ENCODE measurements at places on chromosomes 2 and 18. TPM values are rescaled to one million over a fixed set of nuclear protein-coding genes. Genes with fewer than 3 reads are reported as not detected.

DHRS9 gene
- 2.4 TPM for total RNA-seq

- no peak overlapping the region for H3K4me3 ChIP-seq
- DNase-seq, result no peak
- H3K27ac ChIP-seq, result peak overlapping the region; percentile 82
- no peaks in the 10 kb centered on the region for H3K36me3 ChIP-seq
These were observed 93.3 kb downstream of the RNF144A start for GRCh38 chr2:7010391-7011054.

DNA sequence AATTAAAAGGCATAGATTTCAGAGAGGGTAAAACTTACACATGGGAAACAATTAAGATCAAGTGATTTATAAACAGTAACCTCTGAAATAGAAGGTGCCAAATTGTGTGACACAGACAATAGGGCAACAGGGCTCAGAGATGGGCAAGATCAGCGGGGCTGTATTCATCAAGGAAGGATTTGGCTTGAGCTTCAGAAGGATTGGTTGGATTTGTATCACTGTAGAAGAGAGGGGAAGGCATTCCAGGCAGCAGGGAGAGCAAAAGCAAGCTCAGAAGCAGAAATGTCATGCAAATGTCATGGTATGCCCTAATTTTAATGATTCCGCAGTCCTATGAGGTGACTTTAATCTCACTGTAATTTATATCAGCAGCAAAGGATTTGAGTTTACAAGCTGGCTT lies 415.0 kb upstream of the NRP2 start:
- no peaks in the 10 kb centered on the region for H3K4me1 ChIP-seq
- no peaks in the 10 kb centered on the region for H3K27me3 ChIP-seq
- H3K27ac ChIP-seq, result no peak overlapping the region
- no peak overlapping the region for H3K4me3 ChIP-seq

GRCh38 chr2:119760237-119760955 lies 674 bp downstream of the PTPN4 start:
- peak overlapping the region; percentile 94 for H3K4me3 ChIP-seq
- H3K27me3 ChIP-seq, result no peaks in the 10 kb centered on the region
- peak; percentile 62 for DNase-seq
- H3K27ac ChIP-seq, result peak overlapping the region; percentile 93
- peaks cover 6% of the 10 kb centered on the region for H3K4me1 ChIP-seq

DNA sequence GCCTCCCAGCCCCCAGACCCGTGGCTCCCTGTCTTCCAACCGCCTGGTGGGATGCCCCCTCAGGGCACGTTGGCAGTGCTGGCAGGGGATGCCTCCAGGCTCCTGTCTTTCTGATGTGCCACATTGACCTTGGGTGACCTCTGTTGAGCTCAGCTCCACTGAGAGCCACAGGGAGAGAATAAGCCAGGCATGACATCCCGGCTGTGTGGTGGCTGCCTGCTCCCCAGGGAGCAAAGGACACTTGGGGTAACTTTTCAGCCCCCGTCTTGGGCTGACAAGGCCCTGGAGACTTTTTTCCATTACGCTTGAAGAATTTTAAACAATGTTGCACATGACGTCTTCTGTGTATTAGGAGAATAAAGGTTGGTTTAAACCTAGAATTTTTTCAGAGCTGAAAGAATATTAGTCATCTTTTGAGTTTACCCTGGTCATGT lies 246.0 kb downstream of the TSN start:
- no peaks in the 10 kb centered on the region for H3K27me3 ChIP-seq
- H3K4me1 ChIP-seq, result no peaks in the 10 kb centered on the region
- no peak overlapping the region for H3K4me3 ChIP-seq
- no peak for DNase-seq
- no peaks in the 10 kb centered on the region for H3K36me3 ChIP-seq
- H3K27ac ChIP-seq, result no peak overlapping the region

- H3K27ac ChIP-seq, result no peak overlapping the region
- H3K27me3 ChIP-seq, result no peaks in the 10 kb centered on the region
- no peak for DNase-seq
- no peaks in the 10 kb centered on the region for H3K36me3 ChIP-seq
These were observed 653.4 kb upstream of the FSHR start for GRCh38 chr2:49807689-49808088.

DNA sequence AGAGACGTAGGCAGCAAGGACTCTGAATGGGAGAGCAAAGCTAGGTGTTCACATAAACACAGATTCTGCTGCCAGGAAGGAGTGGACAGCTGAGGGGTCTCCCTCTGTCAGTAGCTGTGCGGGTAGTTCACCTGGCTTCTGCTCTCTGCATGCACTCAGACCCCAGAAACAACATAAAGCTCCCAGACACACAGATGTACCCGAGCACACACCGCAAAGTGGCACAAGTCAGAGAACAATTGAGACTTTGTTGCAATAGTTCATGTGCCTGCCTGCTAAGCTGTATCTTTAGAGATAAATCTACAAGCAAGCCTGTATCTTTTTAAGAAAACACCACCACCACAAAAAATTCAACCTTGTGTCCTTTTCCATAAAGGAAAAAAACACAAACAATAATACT lies 420.0 kb upstream of the ST6GAL2 start:
- H3K4me3 ChIP-seq, result no peak overlapping the region
- H3K27me3 ChIP-seq, result no peaks in the 10 kb centered on the region
- peaks cover 2% of the 10 kb centered on the region for H3K4me1 ChIP-seq
- peak; percentile 71 for DNase-seq
- no peaks in the 10 kb centered on the region for H3K36me3 ChIP-seq

- H3K36me3 ChIP-seq, result no peaks in the 10 kb centered on the region
- no peaks in the 10 kb centered on the region for H3K27me3 ChIP-seq
- peak; percentile 28 for DNase-seq
- no peak overlapping the region for H3K27ac ChIP-seq
- peaks cover 1% of the 10 kb centered on the region for H3K4me1 ChIP-seq
These were observed 16.2 kb downstream of the TANC1 start for GRCh38 chr2:158984604-158985135.

DNA sequence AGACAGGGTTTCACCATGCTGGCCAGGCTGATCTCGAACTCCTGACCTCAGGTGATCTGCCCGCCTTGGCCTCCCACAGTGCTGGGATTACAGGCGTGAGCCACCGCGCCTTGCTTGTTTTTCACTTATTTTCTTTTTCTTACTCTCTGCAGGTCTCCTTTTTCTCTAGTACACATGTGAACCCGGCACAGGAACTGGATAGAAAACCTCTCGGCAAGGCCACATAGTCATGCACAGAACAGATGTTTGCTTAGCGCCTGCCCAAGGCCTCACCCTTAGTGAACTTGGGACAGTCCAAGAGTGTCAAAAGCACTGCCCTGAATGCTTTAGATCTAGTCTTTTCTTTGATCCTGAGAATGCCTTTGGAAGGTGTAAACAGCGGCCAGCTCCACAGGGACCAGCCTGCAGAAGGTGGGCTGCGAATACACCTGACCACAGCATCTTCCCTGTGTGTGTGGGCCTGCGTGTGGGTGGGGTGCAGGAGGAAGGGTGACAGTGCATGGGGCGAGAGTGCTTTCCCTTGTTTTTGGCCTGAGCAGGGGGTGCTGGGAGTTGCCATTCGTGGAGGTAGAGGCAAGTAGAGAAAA lies 27.0 kb downstream of the IMPA2 start:
- no peak for DNase-seq
- H3K36me3 ChIP-seq, result no peaks in the 10 kb centered on the region
- no peak overlapping the region for H3K27ac ChIP-seq

DNA sequence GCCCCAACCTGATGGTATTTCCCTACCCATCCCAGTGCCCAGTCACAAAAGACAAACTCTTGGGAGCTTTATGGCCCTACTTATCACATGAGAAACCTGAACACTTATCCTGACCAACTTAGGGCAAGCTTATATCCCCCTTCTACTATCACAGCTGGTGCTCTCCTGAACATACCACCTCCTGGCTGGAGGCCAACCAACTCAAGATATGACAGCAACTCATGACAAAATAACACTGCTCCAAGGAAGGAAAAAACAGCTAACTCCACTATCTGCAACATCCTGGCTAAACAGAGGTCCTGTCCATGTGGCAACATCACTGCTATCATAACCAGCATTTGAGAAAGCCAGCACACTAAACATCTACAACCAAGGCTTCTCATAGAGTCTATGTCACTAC lies 20.9 kb upstream of the CLASP1 start:
- no peaks in the 10 kb centered on the region for H3K36me3 ChIP-seq
- no peak overlapping the region for H3K27ac ChIP-seq
- H3K27me3 ChIP-seq, result no peaks in the 10 kb centered on the region
- DNase-seq, result no peak

GRCh38 chr2:111975819-111976218 lies 77.4 kb downstream of the MERTK start:
- no peak for DNase-seq
- no peaks in the 10 kb centered on the region for H3K36me3 ChIP-seq
- no peak overlapping the region for H3K27ac ChIP-seq
- H3K4me3 ChIP-seq, result no peak overlapping the region
- no peaks in the 10 kb centered on the region for H3K27me3 ChIP-seq

DNA sequence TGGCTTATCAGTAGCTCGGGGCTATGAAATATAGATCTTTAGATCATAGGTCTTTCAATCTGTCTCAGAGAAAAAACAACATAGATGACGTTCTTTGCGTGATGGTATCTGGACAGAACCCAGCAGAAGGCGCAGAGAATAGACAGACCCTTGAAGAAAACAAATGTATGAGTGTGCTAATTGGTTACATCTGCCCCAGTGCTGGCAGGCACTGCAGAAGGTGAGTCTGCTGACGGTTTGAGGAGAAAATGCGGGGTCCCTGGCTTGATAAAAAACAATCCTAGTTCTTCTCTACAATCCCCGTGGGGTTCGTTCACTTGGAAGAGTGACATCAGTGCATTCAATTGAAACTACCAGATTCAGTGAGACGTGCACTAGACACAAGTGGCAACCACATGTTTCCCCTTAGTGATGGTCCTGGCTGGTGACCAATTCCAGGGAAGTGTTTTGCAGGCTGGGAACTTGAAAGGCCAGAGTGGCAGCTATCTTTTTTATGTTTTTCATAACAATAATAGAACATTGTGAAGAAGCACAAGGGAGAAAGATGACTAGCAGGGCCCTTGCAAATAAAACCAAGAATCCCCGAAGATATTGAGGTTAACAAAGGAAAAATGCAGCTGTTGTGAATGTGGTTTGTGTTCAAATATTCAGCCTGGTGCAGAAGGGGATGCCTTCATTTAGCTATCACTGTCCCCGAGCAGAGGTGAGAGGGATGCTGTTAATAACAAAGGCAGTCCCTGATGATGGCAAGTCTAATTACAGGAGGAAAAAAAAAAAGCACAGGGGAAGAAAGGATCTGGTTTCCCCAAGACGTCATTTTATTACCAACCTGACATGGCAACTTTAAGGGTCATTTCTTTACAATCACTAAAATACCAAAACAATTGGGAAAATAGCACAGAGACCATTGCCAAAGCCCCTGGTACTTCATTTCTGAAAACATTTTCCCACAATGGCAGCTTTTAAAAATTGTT lies 337.6 kb upstream of the FIGN start:
- H3K27ac ChIP-seq, result no peak overlapping the region
- no peak overlapping the region for H3K4me3 ChIP-seq
- no peaks in the 10 kb centered on the region for H3K4me1 ChIP-seq
- H3K27me3 ChIP-seq, result no peaks in the 10 kb centered on the region
- DNase-seq, result no peak
- no peaks in the 10 kb centered on the region for H3K36me3 ChIP-seq

Measured in testis (tissue), 5 donors.